ENCODE measurements at places on chromosomes 4 and X.

GRCh38 chrX:25154168-25154567 lies 138.4 kb upstream of the ARX start:
- no peak for DNase-seq

GRCh38 chrX:132375941-132376340 lies 112.9 kb downstream of the MBNL3 start:
- no peak for DNase-seq

DNA sequence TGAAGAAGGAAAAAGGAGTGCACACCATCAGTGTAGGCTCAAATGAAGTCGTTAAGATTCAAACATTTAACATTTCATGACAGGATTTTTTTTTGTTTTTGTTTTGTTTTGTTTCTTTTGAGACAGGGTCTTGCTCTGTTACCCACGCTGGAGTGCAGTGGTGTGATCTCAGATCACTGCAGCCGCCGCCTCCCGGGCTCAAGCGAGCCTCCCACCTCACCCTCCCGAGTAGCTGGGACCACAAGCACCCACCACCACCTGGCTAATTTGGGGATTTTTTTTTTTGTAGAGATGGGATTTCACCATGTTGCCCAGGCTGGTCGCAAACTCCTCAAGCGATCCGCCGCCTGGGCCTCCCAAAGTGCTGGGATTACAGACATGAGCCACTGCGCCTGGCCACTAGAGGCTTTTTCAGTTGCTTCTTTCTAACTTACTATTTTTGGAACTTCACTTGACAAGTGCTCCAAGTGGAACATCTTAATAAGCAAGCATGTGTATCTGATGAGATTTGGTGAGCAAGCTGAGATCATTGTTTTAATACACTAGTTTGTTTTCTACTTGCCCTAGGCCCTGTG lies 78.9 kb upstream of the CNKSR2 start:
- no peak for DNase-seq

DNA sequence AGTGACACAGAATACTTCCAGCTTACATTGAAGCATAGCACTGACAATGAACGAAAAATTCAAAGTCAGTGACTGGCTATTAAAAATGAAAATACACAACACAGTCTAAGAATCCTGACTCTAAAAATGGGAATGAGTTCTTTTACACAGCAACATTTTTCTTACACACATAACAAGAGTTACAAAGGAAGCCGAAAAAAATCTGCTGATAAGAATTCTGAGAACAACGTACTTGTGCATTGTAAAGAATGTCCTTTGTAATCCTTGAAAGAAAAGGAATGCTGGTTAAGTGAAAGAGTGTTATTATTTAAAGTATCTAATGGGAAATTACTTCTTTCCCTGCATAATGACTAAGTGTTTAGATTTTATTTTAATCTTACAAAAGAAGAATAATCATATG lies 199.4 kb downstream of the PRDM5 start:
- no peak for DNase-seq

DNA sequence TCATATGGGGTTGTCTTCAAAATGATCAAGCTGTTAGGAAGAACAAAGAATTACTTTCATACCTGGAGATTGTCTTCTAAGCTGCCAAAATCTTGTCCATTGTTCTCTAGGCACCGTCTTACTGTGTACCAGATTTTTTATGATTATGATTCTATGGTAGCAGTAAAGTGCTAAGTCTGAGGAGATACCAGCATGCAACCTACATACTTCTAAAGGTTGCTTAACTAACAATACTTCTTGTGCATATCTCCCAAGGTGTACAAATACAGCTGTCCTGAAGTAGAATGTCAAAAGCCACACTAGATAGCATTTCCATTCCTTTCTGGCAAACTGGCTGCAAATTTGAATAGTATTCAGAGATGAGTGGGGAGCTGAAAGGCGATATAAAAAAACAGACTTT lies 62.6 kb upstream of the FBXW7 start:
- DNase-seq: no peak

- no peak for DNase-seq
These were observed 50.4 kb downstream of the ABLIM2 start for GRCh38 chr4:8108261-8108660.

- no peak for DNase-seq
These were observed 173.6 kb upstream of the NUDT6 start for GRCh38 chr4:123096038-123096437.

GRCh38 chrX:150313514-150313913 lies 49.6 kb upstream of the MAMLD1 start:
- DNase-seq: no peak

- no peak for DNase-seq
These were observed 72.0 kb upstream of the DHRSX start for GRCh38 chrX:2572740-2573139.

GRCh38 chr4:163757219-163757618 lies 262.7 kb downstream of the TMA16 start:
- DNase-seq: no peak

DNA sequence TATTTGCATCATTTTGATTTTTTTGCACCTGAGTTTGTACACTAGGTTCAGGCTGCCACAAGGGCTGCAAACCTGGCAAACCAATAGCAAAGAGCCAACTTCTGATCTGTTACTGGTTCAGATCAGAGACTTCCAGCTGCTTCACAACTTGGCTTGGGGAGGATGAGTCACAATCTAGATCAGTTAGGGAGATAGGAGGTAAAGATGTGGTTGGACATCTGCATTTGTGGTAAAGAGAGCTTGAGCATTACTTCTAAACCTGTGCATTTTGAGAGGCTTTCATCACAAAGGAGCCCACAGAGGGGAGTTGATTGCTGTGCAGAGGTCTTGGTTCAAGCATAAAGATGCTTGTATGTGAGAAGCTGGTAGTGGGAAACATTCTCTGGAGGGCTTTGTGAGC lies 34.5 kb downstream of the LINC00632 start:
- DNase-seq: no peak

GRCh38 chrX:19882066-19882775 lies 5.2 kb downstream of the SH3KBP1 start:
- no peak for DNase-seq

GRCh38 chrX:70494441-70494840 lies 49.8 kb downstream of the DLG3 start:
- no peak for DNase-seq

- no peak for DNase-seq
These were observed 65.9 kb upstream of the OGT start for GRCh38 chrX:71466979-71467523.

DNA sequence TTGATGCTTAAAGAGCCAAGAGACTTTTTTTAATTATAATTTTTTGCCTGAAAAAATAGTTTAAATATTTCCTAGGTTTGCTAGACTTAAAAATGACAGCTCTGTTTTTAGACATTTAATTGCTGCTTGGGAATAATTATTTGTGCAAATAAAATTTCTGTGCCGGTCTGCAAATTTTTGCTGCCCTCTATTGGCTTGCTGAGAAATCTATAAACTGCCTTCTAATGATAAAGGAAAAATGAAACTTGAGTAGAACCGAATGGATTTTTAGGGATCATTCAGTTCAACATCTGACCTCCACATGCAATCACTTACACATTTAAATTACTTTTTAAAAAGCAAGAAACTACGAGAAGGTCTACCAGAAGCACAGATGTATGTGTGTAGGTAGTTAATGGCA lies 434.0 kb downstream of the FAM133A start:
- DNase-seq: no peak

- no peak for DNase-seq
These were observed 94.1 kb downstream of the NEUROG2 start for GRCh38 chr4:112421911-112422310.

DNA sequence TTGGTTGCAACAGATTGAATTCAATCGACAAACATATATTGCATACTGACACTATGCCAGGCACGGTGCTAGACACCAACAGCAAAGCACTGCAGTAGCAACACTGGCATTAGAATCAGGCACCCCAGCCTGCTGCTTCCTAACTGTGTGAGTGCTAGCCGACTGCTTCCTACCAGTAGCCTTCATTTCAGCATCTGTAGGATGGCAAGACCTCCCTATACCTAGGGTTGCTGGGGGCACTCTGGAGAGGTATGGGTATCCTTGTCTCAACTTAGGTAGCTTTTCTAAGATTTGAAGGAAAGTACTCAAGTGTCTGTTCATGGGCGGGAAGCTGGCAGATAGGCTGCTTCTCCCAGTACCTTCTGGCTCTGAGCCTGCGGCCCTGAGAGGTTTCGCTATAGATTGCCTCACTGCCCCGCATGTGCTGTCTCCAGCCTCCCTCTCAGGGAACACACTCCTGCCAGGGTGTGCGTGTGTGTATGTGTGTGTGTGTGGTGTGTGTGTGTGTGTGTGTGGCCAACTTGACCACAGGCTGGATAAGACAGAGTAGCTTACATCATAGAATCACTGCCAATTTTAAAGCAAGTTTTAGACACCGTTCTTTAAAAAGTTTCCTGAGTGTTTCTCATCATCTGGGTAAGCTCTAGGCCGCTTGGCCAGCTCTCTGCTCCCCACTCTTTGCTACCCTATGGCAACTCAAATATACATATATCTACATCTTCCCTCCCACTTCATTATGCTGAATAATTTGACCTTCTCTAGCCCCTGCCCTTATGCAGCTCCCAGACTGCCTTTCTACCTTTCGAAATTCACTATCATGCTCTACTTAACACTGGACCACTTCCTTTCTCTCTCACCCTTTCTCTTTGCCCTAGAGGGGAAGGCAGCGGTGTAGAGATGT lies 97.0 kb upstream of the PJA1 start:
- DNase-seq: no peak

GRCh38 chrX:150565551-150565950 lies 2.9 kb upstream of the MTM1 start:
- DNase-seq: no peak

DNA sequence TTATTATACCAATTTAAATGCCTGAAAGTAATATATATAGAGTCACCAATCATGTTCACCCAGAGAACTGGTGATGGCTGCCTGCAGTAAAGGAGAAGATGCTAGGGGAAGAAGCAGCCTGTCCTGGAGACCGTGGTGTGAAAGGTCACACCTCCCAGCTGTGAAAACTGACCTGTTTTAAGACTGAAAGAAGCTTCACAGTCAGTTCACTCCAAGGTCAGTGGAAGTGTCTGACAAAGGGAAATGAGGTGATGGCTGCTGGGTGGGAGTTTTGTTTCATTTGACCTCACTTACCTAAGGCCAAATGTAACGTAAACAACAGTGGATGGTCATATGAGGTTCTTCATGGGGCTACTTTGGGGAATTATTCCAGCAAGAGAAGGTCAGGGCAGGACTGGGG lies 352.1 kb upstream of the GATB start:
- no peak for DNase-seq

DNA sequence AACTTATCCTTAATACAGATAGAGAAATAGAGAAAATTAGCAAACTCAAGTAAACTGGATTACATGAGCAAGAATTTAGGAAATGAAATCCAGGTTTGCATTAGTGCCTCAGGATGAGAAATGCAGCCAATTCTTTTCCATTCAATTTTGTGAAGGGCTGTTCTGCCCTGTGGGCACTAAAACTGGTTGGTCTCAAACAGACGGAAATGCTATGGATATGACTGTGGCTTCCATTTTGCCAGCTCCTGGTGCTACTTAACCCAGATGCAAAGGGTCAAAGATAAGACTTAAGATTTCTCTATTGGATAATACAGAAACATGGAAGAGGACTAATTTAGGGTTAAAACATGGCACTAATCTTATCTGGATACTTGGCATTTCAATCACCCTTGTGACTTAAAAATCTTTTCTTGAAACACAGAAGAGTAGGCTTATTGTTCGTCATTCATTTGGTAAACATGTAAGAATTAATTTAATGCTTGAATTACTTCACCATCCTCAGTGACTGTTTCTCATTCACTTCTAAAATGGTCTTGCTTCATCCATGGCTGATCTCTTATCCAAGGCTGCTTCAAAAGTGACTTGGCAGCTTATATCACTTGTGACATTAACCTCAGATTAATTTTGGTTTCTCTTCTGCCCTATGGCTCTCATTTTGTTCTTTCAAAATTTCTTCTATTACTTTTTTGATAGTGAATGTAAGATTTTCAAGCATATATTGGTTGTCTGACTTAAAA lies 1008.7 kb downstream of the GLUD2 start:
- no peak for DNase-seq

- no peak for DNase-seq
These were observed 37.9 kb downstream of the CUL4B start for GRCh38 chrX:120522820-120523219.

GRCh38 chr4:52837716-52838558 lies 24.2 kb upstream of the RASL11B start:
- DNase-seq: no peak

DNA sequence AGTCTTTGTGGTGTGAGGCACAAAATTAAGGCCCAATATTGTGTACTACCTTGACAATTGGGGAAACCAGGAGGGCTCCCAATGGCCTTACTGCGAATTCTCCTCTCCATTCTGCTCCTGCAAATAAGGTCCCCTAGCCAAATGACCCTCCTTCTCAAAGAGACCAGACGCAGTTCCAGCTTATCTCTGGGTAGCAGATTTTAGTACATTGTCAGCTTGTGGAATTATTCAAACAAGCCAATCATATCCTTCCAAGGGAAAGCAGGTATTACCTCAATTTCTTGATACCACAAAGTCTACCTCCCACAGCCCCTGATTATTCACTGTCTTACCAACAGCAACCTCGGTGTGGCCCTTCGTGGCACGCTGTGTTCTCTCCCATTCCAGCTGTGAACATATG lies 7.8 kb upstream of the ZBTB33 start:
- no peak for DNase-seq

DNA sequence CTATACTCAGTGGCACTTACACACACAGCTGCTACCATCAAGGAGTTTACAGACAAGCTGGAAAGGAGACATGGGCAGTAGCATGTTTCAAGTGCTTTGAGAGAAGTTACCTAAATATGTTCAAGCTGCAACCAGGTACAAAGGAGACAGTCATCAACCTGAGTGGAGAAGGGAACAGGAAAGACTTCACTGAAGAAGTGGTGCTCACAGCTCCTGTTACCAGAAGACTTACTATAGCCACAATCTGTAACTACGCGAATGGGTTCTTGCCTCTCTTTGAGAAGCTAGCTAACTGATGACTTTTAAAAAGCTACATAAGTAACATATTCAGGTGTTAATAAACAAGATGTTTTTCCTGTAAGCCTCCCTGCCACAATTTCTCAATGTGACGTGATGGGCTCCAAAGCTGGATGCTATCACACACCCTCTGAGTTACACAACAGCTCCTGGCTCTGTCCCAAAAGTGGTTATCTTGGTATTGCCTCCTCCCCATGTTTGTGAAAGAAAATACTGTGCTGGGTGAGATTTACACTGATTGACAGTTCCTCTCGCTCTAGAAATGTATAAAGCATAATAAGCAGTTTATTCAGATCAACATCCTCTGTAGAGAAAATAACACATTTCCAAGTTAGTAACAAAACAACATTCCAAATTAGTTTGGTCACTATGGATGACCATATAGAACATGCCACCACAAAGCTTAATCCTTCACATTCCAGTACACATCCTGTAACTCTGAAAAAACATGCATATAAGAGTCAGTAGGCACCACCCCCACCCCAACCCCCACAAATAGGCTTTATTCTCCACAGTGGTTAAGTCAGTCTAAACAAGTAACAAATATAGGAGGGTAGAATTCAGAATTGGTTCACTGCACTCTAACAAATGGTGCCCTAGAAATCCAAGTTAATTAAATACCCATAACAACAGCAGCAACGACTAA lies 81.8 kb downstream of the FRYL start:
- DNase-seq: no peak
